ENCODE measurements at places on chromosomes 12 and 14. TPM values are rescaled to one million over a fixed set of nuclear protein-coding genes. Genes with fewer than 3 reads are reported as not detected.

- no peaks in the 10 kb centered on the region for H3K27me3 ChIP-seq
- no peak overlapping the region for H3K27ac ChIP-seq
- H3K4me3 ChIP-seq, result no peak overlapping the region
- no peaks in the 10 kb centered on the region for H3K36me3 ChIP-seq
- no peaks in the 10 kb centered on the region for H3K4me1 ChIP-seq
- DNase-seq, result no peak
Observed at GRCh38 chr12:23834076-23834475, 115.4 kb downstream of the SOX5 start.

- no peaks in the 10 kb centered on the region for H3K4me1 ChIP-seq
- H3K27ac ChIP-seq, result no peak overlapping the region
- no peaks in the 10 kb centered on the region for H3K27me3 ChIP-seq
Observed at GRCh38 chr14:70707138-70708038, 65.7 kb downstream of the TTC9 start.

DNA sequence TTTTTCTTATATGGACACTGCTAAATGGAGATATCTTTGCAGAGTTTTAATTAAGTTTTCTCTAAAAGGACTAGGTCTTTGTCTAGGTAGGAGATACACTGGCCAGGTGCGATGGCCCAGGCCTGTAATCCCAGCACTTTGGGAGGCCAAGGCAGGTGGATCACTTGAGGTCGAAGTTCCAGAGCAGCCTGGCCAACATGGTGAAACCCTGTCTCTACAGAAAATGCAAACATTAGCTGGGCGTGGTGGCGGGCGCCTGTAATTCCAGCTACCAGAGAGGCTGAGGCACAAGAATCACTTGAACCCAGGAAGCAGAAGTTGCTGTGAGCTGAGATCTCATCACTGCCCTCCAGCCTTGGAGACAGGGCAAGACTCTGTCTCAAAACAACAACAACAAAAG is 17.1 kb upstream of the CERS5 start:
- H3K36me3 ChIP-seq, result no peaks in the 10 kb centered on the region
- H3K27me3 ChIP-seq, result no peaks in the 10 kb centered on the region
- no peak overlapping the region for H3K4me3 ChIP-seq
- DNase-seq, result no peak
- peaks cover 11% of the 10 kb centered on the region for H3K4me1 ChIP-seq

GRCh38 chr12:7154042-7154441 is 23.9 kb downstream of the CLSTN3 start:
- H3K27me3 ChIP-seq, result no peaks in the 10 kb centered on the region
- no peak for DNase-seq
- no peaks in the 10 kb centered on the region for H3K4me1 ChIP-seq
- no peak overlapping the region for H3K4me3 ChIP-seq
- H3K27ac ChIP-seq, result no peak overlapping the region

Gene KRT81
- not detected for total RNA-seq

Gene SLCO1B3
- not detected for total RNA-seq

- H3K36me3 ChIP-seq, result no peaks in the 10 kb centered on the region
- no peak for DNase-seq
- H3K27ac ChIP-seq, result no peak overlapping the region
- peak overlapping the region; percentile 6 for H3K4me3 ChIP-seq
- peaks cover 20% of the 10 kb centered on the region for H3K4me1 ChIP-seq
- H3K27me3 ChIP-seq, result peaks cover 19% of the 10 kb centered on the region
Observed at GRCh38 chr12:113464452-113464775, 7.3 kb downstream of the LHX5 start.

- no peak for DNase-seq
- H3K4me3 ChIP-seq, result no peak overlapping the region
- H3K27me3 ChIP-seq, result no peaks in the 10 kb centered on the region
- H3K36me3 ChIP-seq, result no peaks in the 10 kb centered on the region
- H3K27ac ChIP-seq, result no peak overlapping the region
Observed at GRCh38 chr12:82057770-82058169, 298.6 kb upstream of the PPFIA2 start.

GRCh38 chr12:122435186-122435585 is 12.7 kb upstream of the CLIP1 start:
- no peak for DNase-seq
- H3K27ac ChIP-seq, result no peak overlapping the region
- no peaks in the 10 kb centered on the region for H3K27me3 ChIP-seq
- no peak overlapping the region for H3K4me3 ChIP-seq

DNA sequence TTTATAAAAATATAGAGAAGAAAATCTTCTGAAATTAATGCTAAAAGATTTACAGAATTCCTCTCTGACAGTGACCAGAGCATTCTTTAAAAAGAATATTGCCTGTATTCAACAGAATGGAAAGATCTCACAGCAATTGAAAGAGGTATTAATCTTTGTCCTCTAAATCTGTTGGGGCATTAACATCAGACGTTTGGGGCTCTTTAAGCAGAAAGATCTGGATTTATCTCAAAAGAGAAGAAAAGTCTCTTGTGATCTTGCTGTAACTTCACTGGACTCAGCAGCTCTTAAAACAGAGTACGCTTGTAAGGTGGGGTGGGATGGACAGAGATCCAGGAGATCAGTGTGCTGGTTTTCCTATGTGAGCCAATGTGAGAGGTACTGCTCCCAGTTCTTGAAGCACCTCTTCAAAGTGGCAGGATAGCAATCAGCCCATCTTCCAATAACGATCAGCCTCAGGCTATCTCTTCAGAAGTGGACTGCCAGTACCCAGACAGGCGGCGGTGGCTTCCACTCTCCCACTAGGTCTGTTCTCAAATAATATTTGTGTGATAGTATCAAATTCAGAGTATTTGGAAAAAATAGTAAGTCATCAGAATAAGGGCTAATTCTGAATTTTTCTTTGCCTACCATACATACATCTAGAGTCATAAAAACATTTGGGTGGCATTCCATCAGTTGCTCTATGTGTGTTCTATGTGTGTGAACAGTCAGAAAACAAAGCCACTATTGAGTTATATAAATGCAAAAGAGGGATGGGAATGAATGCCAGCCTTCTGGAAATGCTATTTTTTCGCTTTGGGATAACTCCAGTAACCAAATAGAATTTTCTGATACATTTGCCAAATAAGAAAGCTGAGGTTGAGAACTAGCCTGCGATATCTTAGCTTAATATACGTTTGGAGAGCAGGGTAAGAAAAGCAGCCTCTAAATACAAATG is 237.4 kb upstream of the RGS6 start:
- no peak overlapping the region for H3K27ac ChIP-seq
- H3K4me1 ChIP-seq, result no peaks in the 10 kb centered on the region
- DNase-seq, result no peak
- H3K4me3 ChIP-seq, result no peak overlapping the region
- H3K27me3 ChIP-seq, result no peaks in the 10 kb centered on the region

DNA sequence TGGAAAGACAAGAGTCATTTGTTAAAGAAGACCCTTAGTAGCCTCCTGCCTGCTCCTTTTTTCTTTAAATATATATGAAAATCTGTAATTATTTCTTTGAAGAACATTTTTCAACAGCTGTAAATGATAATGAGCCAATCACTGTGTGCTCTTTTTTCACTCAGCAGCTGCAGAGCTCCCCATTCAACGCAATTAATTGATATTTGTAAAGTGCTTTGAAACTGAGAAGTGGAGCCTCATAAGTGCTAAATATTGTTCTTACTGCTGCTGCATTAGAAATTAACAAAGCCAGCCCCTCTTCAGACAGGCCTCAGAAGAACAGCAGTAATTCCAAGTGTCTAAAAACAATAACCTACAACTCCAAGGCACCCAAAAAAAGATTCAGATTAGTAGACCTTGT is 224.3 kb downstream of the GXYLT1 start:
- H3K27me3 ChIP-seq, result no peaks in the 10 kb centered on the region
- no peaks in the 10 kb centered on the region for H3K36me3 ChIP-seq
- H3K27ac ChIP-seq, result no peak overlapping the region
- H3K4me1 ChIP-seq, result no peaks in the 10 kb centered on the region

GRCh38 chr14:67533754-67534085 is 630 bp downstream of the PLEKHH1 start:
- no peak for DNase-seq
- H3K4me1 ChIP-seq, result no peaks in the 10 kb centered on the region
- H3K4me3 ChIP-seq, result peak overlapping the region; percentile 54
- no peaks in the 10 kb centered on the region for H3K27me3 ChIP-seq
- H3K36me3 ChIP-seq, result no peaks in the 10 kb centered on the region

GRCh38 chr14:90382491-90383125 is 14.2 kb upstream of the CALM1 start:
- H3K36me3 ChIP-seq, result no peaks in the 10 kb centered on the region
- H3K4me3 ChIP-seq, result peak overlapping the region; percentile 58
- peaks cover 6% of the 10 kb centered on the region for H3K4me1 ChIP-seq
- peak overlapping the region; percentile 100 for H3K27ac ChIP-seq
- no peaks in the 10 kb centered on the region for H3K27me3 ChIP-seq
- DNase-seq, result peak; percentile 82

Gene SNRNP35
- 0.29 TPM for total RNA-seq

GRCh38 chr14:54121466-54122027 is 164.9 kb upstream of the BMP4 start:
- no peak overlapping the region for H3K4me3 ChIP-seq
- no peaks in the 10 kb centered on the region for H3K36me3 ChIP-seq
- no peak overlapping the region for H3K27ac ChIP-seq
- H3K4me1 ChIP-seq, result no peaks in the 10 kb centered on the region

GRCh38 chr12:77042833-77043232 is 22.5 kb downstream of the E2F7 start:
- no peaks in the 10 kb centered on the region for H3K27me3 ChIP-seq
- H3K4me1 ChIP-seq, result no peaks in the 10 kb centered on the region
- no peaks in the 10 kb centered on the region for H3K36me3 ChIP-seq
- H3K4me3 ChIP-seq, result no peak overlapping the region
- H3K27ac ChIP-seq, result no peak overlapping the region
- no peak for DNase-seq

- DNase-seq, result no peak
- no peaks in the 10 kb centered on the region for H3K27me3 ChIP-seq
- no peaks in the 10 kb centered on the region for H3K4me1 ChIP-seq
- H3K36me3 ChIP-seq, result no peaks in the 10 kb centered on the region
Observed at GRCh38 chr14:95294834-95295599, 24.7 kb downstream of the CLMN start.

- H3K27ac ChIP-seq, result no peak overlapping the region
- H3K4me3 ChIP-seq, result no peak overlapping the region
- no peaks in the 10 kb centered on the region for H3K4me1 ChIP-seq
- no peaks in the 10 kb centered on the region for H3K36me3 ChIP-seq
- H3K27me3 ChIP-seq, result no peaks in the 10 kb centered on the region
Observed at GRCh38 chr12:77485961-77486854, 344.5 kb upstream of the NAV3 start.

Gene SRSF5
- 183 TPM for total RNA-seq

DNA sequence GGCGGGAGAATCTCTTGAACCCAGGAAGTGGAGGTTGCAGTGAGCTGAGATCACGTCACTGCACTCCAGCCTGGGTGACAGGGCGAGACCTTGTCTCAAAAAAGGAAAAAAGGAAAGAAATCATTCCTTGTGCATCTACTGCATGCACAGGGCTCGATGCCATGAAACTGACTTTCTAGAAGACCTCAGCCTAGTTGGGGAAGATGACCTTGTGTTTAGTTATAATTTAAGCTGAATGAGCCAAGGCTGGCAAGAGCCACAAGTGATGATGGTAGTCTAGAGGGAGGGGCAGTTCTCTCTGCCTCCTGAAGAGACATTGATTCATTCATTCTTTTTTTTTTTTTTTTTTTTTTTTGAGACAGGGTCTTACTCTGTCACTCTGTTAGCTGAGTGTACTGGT is 24.2 kb downstream of the ACACB start:
- no peaks in the 10 kb centered on the region for H3K4me1 ChIP-seq
- no peak overlapping the region for H3K27ac ChIP-seq
- no peaks in the 10 kb centered on the region for H3K27me3 ChIP-seq
- no peaks in the 10 kb centered on the region for H3K36me3 ChIP-seq
- H3K4me3 ChIP-seq, result no peak overlapping the region

Gene PTCSC3
- total RNA-seq, result not detected

Gene KRT3
- total RNA-seq, result not detected

Gene SMIM41
- total RNA-seq, result not detected

- H3K4me1 ChIP-seq, result no peaks in the 10 kb centered on the region
- no peak overlapping the region for H3K4me3 ChIP-seq
- no peaks in the 10 kb centered on the region for H3K36me3 ChIP-seq
- no peaks in the 10 kb centered on the region for H3K27me3 ChIP-seq
- H3K27ac ChIP-seq, result no peak overlapping the region
Observed at GRCh38 chr12:128178565-128178964, 88.4 kb upstream of the TMEM132C start.

Gene A2ML1
- not detected for total RNA-seq

DNA sequence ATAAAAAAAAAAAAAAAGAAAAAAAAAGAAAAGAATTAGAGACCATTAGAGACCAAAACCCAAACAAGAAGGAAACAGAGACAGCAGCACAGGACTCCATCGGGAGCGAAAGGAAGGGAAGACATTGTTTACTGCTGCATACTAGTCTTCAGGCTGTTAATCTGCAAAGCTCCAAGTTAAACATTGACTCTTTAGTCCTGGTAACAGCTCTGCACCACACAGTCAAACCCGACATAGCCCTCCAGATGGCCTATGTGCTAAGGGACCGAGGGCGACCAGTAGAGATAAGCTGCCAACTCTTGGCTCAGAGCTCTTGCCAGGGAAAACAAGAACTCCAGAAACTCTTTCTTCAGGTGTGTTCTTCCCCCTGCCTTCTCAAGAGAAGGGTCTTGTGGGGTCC is 7.8 kb downstream of the P2RX4 start:
- no peaks in the 10 kb centered on the region for H3K36me3 ChIP-seq
- no peak overlapping the region for H3K4me3 ChIP-seq
- H3K27me3 ChIP-seq, result no peaks in the 10 kb centered on the region
- H3K27ac ChIP-seq, result no peak overlapping the region
- DNase-seq, result no peak

- H3K27ac ChIP-seq, result no peak overlapping the region
- no peaks in the 10 kb centered on the region for H3K4me1 ChIP-seq
- H3K36me3 ChIP-seq, result no peaks in the 10 kb centered on the region
- no peak overlapping the region for H3K4me3 ChIP-seq
Observed at GRCh38 chr14:82230748-82231147, 697.1 kb upstream of the SEL1L start.

DNA sequence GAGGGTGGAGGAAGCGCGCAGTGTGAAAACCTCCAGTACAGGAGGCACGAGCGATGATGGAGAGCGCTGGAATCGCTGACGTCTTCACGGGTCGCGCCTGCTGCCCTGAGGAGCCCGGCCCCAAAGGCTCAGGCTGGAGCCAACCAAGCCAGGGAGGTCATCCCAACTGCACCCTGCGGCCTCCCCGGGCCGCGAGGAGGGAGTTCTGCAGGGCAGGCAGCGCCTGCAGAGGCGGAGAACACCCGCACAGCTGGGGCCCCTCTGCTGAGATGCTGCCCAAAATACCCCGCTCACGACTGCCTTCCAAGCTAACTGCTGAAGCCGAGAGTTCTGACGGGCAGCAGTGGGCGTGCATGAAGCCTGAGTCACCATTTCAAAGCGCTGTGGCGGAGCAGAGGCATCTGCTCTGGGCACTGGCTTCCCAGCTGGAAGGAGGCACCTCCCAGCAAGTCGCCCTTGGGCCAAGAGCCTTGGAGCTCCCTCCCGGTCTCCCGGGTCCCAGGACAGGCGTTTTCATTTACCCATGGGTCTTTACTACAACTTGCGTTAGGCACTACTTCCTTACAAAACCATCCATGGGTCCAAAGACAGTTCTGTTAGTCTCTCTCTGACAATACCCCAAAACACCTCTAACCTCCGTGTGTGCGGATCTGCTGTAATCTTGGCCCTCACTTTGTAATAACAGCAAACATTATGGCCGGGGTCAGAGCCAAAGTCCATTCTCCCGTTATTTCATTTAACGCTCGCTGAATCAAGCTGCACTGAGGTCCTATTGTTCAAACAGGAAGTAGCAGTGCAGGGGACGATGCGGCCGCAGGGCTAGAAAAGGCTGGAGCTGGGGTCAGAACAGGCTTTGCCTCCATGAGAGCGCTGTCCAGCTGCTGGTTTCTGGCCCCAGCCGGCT is 60.1 kb upstream of the RIMBP2 start:
- peak; percentile 28 for DNase-seq
- no peaks in the 10 kb centered on the region for H3K27me3 ChIP-seq
- no peaks in the 10 kb centered on the region for H3K36me3 ChIP-seq
- H3K4me1 ChIP-seq, result no peaks in the 10 kb centered on the region
